Posterior vena cava (tissue), 2 donors: ENCODE measurements at places on chromosomes 5 and 9. TPM values are rescaled to one million over a fixed set of nuclear protein-coding genes. Genes with fewer than 3 reads are reported as not detected.

DNA sequence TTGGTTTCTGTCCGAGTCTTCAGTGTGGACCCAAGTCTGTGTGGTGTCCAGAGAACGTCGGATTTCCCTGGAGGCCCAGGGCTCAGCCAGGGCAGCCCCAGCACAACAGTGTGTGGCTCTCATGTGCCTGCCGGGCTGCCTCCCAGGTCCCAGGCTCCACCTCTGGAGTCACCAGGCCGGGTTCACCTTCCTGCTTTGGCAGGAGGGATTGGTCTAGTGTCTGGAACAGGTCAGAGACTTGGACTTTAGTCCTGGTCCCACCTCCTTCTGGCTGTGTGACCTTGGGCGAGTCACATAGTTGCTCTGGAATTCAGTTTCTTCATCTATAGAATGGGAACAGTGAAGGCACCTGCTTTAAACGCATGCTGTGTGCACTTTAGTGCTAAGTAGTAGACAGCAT is 3.2 kb downstream of the DOLPP1 start:
- no peak for DNase-seq

GRCh38 chr9:79120941-79121340 is 450.8 kb upstream of the TLE4 start:
- DNase-seq: no peak

LCN15 gene
- total RNA-seq: not detected

DNA sequence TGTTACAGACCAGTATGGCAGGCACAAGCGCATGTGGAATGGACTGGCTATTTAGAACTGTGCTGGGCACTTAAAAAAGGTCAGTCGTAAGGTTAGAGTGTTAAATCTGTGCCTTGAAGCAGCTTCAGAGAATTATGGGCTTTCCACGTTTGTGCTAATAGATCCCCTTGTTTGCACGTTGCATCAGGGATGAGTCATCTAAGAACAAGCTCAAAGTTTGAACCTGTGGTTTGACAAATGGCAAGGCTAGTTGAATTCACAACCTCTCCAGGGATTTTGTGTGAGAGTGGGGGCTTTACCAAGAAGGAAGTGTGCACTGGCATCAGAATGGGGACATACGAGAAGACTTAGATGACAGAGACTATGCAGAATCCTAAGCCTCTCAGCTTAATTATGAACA is 249.6 kb downstream of the IRX1 start:
- DNase-seq: no peak

SAXO1 gene
- total RNA-seq: 0.05 TPM

DNA sequence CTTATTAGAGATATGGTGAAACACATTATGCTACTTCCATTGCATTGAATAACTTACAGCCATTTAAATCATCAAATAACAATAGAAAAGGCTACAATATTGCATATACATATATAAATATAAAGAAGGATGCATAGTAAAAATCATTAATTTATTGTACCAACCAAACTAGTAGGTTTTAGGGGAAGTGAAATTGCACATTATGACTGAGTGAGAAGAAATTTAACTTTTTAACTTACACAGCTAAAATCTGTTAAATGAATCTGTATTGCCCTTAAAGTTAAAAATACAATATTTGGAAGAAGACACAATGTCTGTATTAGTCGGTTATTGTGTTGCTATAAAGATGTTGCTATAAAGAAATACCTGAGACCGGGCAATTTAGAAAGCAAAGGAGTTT is 2073.7 kb upstream of the ACO1 start:
- DNase-seq: no peak

GRCh38 chr9:14080959-14081542 is 232.9 kb downstream of the NFIB start:
- no peak for DNase-seq

DNA sequence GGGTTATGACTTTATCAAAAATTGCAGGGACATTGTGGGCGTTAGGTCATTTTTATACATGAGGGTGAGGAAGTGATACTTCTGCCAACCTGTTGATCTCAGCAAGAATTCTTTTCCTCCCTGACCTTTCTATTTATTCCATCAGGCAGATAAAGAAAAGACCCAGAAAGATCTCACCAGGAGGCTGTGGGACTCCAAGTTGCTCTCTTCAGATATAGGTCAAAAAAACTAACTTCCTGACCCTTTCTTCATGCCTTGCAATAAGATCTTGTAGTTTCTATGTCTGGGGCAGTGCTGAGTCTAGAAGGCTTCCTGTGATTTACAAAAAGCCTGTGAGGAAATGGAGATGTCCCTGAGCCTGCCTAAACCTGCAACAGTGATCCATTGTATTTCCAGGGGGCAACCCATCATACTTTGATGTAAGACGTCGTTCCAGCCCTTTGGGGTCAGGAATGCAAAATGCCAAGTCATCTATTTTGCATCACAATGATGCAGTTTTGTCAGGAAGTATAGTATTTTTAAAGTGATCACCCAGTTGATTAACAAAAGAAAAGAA is 22.0 kb upstream of the PIK3R1 start:
- no peak for DNase-seq

DNA sequence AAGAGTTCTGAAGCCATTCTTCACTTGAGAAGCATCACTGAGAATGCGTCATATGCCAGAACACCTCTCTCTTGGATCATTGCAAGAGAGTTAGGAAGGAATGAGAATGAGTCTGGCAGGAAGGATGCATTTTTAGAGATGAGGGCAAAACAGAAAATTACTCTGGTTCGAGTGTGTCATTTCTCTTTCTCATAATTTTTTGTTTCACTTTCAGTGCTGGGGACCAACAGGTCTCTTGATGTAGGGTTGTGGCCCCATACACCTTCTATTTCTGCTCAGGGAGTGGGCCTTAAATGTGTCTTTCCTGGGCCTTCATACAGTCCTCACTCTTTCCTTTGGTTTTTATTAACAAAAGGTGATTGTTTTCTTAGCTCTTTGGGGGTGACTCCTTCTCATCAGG is 302.4 kb downstream of the NR3C1 start:
- no peak for DNase-seq

GRCh38 chr9:93094658-93095204 is 1.3 kb upstream of the CARD19 start:
- DNase-seq: peak; percentile 87

DNA sequence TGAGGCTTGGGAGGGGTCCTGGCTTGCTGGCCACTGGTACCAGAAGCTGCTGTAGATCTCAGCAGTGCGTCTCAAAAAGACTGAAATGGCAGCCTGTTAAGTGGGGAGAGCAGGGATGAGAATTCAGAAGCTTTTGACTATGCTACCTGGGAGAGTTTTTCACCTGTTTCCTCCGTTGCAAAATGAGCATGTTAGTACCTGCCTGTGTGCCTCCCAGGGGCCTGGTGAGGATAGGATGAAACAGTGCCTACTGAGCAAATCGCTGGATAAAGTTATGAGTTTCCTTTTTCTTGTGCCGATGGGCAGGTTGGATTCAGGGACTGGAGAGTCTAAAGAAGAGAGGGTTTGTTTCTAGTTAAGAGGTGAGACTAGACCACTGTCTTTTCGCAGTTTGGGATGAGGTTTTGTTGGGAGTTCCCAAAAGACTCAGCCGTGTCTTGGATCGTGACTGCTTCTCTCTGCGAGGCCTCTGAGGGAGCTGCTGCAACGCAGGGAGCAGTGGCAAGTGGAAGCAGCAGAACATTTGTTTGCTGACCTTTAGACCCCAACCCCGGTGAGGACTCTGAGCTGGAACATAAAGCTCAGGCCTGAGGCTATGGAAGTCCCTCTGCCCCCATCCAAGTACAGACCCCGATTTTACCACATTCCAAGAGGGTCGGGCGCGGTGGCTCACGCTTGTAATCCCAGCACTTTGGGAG is 1.4 kb downstream of the RALGPS1 start:
- no peak for DNase-seq

GRCh38 chr9:4177970-4178758 is 121.7 kb downstream of the GLIS3 start:
- no peak for DNase-seq

PCDHA5 gene
- total RNA-seq: 0.14 TPM

GHR gene
- total RNA-seq: 11.4 TPM

ZNF462 gene
- total RNA-seq: 20.0 TPM

CDC25C gene
- not detected for total RNA-seq

DDX31 gene
- total RNA-seq: 6.8 TPM

CCL27 gene
- total RNA-seq: not detected

DNA sequence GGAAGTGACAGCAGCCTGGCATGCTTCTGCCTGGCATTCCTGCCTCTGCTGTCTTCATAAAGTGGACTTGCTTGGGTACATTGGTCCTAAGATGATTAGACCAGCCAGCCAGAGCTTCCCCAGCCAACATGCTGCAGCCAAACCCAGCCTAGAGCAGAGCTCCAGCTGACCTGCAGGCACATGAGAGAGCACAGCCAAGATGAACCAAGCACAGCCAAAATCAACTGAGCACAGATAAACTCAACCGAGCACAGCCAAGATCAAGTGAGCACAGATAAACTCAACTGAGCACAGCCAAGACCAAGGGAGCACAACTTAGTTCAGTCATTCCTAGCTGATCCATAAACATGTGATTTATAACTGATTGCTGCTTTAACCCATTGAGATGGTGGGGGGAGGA is 266.5 kb downstream of the MSX2 start:
- no peak for DNase-seq

- DNase-seq: peak; percentile 89
Observed at GRCh38 chr9:130172858-130173665, 858 bp downstream of the NCS1 start.

- DNase-seq: no peak
Observed at GRCh38 chr5:6361101-6361500, 17.2 kb downstream of the MED10 start.

DNA sequence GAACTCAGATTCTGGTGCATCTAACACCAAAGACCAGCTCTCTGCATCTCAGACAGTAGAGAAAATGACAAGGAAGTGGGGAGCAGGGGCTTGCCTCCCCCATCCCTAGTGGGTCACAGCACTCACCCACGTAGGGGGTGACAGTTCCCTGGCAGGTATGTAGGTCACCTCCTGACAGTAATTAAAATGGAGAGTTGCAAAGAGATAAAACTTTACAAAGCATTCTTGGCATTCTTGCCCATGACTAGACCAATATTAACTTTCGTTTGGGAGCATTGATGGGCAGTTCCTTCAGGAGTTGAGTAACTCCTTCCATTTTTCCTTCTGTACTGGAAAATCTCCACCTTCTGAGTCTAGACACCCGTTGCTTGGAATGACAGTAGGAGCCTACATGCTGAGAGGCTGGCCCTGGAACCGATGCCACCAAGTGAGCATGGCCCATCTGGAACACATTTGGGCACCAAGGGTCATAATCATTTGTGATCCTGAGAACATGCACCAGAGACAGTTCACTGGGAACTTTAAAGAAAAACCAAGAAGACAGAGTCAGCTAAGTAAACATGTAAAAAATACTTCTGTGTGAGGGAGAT is 81.5 kb upstream of the MSX2 start:
- no peak for DNase-seq

GRCh38 chr5:36017622-36018021 is 26.4 kb upstream of the UGT3A1 start:
- no peak for DNase-seq

DNA sequence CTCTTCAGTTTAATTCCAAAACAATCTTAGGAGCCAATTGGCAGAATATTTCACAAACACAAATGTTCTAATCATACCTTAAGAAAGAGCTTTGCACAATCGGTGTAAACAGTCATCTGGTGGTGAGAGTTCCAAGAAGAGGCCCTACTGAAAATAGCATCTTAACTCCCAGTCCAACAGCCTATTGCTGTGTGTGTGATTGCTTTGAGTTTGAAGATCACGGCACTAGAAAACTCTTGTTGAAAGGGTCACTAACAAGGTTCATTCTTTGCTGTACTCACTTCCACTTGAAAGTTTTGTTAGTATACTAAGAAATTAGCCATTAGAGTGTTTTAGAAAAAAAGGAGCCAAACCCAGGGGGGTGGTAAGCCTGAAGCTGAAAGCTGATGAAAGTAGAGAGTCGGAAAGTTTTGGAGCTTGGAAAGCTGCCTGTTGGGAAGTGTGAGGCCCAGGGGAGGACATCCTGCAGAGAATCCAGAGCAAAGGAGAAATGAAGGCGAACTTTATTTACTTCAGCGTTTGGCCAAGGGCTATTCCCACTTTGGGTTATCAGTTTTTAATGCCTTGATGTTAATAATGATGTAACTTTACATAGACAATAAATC is 180.3 kb upstream of the GHR start:
- no peak for DNase-seq

DNA sequence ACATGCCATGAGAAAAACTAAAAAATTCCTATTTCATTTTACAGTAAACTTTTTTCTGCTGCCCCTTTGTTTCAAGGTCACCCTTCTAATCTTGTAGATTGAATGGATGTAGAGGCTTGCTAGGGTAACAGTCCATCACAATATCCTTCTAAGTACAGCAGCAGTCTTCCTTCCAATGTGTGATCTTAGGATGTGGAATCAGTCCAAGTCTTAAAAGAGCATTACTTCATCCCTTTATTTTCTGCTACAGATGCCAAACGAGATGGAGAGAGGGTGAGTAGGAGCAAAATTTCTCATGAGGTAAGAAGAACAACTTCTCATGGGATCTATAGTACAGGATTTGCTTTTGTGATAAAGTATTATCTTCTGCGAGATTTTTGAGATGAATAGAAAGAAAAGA is 704 bp upstream of the IL33 start:
- DNase-seq: no peak

DNA sequence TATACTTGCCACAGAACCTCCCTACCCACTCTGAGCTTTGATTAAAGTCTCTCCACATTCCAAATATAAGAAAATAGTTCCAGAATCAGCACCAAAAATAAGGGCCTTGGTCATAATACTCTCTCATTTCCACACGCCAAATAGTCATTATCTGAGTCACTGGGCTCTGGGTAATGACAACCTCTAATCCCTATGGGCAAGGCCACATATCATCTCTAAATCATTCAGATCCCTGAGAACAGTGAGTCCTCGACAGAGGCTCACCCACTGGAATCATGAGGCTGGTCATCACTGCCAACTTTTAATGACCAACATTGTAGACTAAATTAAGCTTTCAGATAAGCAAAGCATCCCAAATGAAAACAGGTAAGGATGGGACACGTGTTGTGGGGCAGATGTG is 28.1 kb downstream of the FAM114A2 start:
- DNase-seq: no peak

- peak; percentile 85 for DNase-seq
Observed at GRCh38 chr5:180070756-180071530, 616 bp downstream of the RNF130 start.

GRCh38 chr5:7742241-7742656 is 108.7 kb downstream of the CFAP90 start:
- DNase-seq: no peak

DNA sequence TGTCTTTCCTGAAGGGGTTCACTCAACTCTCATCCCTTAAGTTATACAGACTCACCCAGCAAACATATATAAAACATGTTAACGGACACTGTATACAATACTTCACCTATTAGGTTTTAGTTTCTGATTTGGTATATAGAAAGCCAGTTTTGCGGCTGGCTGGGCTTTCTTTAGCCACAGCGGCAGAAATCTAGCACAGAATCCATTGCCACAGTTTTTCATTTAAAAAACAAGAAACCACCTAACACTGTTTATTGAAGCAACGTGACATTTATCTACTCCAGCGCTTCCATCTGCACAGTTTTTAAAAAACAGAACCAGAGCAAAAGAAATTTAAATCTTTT is 67.3 kb downstream of the SNX30 start:
- DNase-seq: no peak

- DNase-seq: no peak
Observed at GRCh38 chr5:103033696-103034095, 86.2 kb downstream of the GIN1 start.
